ENCODE measurements at places on chromosomes 5 and 9.
A peak's percentile ranks its signal among the peaks of the same experiment; 100 is the strongest.

DNA sequence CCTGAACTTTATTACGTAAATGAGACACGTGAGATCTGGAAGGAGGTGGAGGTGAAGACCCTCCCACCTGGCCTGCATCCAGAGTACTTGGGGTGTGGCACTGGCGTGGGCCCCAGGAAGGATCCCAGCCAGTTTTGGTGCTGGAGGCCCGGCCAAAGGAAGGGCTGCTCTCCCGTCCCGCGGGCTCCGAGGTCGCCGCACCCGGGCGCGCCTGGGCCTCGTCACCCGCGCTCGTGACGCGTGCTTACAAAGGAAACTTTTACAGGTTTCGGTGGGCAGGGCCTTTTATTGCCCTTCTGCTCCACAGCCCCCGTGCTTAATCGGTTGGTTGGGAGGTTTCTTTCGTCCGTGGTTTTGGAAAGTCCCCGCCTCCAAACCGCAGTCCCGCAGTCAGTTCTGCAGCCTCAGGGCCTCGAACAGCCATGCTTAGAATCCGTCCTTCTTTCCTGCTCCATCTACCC is 29.2 kb downstream of the CDKN2A start:
- DNase-seq: no peak

GRCh38 chr9:122780026-122780425 is 8.7 kb upstream of the OR5C1 start:
- no peak for DNase-seq

DNA sequence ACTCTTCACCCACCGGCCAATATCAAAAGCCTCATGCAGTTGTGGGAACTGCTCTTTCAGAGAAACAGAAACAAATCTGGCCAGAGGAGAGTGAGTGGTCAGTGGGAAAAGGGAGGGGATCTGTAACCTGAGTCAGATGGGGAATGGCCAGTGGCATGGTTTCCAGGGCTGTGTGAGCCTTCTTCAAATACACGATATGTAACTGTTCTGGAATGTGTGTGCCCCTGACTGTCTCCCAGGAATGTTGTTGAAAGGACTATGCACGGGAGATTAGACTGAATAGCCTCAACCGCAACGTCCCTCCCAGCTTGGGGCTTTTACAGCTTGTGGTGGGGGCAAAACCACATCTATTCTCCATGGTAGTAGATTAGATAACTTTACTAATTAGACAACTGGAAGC is 60.8 kb downstream of the SH3TC2 start:
- no peak for DNase-seq

DNA sequence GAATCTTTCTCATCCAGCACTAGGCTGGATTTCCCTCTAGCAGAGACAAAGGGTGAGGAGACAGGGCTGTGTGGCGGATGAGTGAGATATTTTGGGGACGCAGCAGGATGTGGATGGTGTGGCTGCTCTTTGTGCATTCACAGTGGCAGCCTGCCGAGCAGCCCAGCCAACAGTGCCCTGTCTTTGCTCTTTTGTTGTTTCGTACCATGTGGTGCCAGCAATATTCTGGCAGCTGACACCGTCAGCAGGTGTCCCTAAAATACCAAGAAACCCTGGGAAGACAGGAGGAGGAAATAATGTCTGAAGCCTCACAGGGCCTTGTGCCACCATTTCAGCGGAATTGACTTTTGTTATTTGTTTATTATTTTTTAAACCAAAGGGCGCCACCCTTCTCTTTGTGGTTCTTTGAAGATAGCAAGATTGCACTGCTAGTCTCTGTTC is 141.4 kb downstream of the CCDC192 start:
- no peak for DNase-seq

- no peak for DNase-seq
Observed at GRCh38 chr9:22009506-22009867, 382 bp upstream of the CDKN2B start.

- DNase-seq: no peak
Observed at GRCh38 chr5:135018457-135018856, 15.6 kb downstream of the PITX1 start.

DNA sequence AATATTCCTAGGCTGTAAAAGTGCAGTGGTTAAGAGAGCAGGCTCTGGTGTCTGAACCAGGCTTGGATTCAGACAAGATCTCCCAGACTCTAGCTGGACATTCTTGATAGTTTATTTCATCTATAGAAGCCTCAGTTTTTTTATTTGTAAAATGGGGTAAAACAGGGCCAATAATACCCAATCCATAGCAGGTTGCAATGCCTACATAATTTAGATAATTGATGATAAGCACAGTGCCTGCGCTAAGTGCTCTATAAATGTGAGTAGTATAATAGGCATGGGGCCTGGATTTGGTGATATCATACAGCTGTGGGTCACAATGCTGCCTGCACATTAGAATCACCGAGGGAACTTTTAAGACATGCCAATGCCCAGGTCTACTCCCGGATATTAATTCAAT is 603.5 kb downstream of the ISL1 start:
- DNase-seq: no peak

DNA sequence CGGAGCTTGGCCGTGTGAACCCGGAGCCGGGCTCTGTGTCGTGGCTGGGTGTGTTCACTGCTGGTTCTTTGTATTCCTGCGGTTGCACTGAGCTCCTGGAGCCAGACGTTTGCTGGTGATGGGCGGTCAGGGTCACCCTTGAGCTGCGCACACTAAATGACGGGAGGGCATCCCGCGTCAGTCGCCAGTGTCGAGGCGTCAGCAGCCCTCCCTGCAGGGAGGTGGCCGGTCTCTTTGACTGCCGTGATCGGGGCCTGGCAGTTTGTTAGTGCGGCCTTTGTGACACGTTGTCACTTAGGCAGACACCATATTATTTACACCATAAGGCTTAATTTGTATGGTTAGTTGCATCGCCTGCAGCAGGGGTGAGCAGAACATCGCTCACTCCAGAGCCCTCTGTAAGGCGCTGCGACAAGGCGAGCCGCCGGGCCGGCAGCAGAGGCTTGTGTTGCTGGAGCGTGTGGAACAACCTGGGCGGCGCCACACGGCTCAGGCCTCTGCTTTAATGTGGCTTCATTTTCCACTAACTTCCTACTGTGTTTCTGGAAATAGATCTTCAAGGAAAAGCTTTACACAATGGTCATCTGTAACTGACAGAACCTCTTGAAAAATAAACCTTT is 8.3 kb downstream of the NDUFS6 start:
- DNase-seq: peak; percentile 11

DNA sequence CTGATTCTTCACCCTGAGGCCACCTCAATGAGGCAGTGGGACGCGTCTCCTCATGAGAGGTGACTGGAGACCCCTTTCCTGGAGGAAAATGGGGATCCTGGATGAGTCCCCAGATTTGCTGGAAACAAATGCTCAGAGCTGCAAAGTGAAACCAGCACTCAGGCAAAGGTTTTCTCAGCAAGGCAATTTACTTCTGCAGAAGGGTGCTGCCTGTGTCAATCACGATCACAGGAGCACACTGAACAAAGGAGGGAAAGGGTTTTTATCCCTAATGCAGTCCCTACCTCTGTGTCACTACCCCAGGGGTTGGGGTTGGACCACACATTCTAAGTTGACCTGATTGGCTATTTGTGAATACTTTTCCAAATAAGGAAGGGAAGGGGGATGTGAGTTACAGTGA is 69.9 kb upstream of the CDK20 start:
- no peak for DNase-seq

DNA sequence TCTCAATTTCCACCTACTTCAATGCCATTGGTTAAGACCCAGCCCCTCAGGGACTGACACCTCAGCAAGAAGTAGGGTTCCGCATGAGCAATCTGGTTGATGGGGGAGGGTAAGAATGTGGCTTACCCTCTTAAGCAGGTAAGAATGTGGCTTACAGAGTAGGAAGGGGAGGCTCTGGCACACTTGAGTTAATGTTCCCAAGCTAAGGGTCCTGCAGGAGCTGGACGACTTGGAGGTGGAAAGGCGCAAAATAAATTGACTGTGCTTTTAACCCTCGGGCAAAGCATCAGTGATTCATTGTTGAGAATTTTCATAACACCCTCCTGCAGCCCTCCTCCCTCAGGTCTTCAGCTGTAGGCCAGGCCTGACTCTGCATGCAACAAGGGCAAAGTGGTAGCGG is 24.9 kb upstream of the ADRA1B start:
- no peak for DNase-seq

GRCh38 chr5:139638090-139638735 is 9.9 kb upstream of the CXXC5 start:
- peak; percentile 62 for DNase-seq

DNA sequence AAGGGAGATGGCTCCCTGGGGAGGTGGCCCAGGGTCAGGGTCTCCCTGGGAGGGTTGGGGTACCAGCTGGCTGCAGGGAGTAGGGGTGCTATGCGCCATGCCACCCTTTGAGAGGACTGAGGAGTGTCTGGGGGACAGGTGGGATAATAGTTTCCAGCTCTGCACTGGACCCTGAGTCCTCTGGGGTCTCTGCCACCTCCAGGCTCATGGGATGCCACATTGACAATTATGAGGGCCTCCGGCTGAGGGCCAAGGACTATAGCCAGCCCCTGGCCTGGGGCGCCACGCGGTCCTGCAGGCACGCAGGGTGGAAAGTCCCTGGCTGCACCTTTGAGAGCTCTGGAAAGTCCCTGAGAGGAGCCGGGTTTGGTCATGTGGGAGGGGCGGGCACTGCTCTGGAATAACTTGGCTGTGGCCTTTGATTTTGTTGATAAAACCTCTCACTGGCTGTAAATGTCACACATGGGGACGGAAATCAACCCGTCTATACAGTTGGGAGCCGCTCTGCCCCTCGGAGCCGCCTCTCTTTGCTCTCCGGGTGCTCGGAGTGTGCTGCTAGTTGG is 16.0 kb downstream of the TRAF2 start:
- DNase-seq: no peak

- peak; percentile 23 for DNase-seq
Observed at GRCh38 chr5:35089334-35090314, 41.9 kb upstream of the AGXT2 start.

DNA sequence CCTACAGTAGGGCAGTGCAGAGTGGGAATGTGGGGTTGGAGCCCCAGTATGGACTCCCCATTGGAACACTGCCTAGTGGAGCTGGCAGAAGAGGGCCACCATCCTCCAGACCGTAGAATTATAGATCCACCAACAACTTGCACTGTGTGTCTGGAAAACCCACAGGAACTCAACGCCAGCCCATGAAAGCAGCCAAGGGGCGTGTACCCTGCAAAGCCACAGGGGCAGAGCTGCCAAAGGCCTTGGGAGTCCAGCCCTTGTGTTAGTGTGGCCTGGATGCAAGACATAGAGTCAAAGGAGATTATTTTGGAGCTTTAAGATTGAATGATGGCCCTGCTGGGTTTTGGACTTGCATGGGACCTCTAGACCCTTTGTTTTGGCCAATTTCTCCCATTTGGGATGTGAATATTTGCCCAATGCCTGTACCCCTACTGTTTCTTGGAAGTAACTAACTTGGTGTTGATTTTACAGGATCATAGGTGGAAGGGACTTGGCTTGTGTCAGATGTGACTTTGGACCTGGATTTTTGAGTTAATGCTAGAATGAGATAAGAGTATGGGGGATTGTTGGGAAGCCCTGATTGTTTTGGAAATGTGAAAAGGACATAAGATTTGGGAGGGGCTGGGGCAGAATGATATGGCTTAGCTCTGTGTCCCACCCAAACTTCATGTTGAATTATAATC is 266.8 kb downstream of the SEMA5A start:
- DNase-seq: no peak

DNA sequence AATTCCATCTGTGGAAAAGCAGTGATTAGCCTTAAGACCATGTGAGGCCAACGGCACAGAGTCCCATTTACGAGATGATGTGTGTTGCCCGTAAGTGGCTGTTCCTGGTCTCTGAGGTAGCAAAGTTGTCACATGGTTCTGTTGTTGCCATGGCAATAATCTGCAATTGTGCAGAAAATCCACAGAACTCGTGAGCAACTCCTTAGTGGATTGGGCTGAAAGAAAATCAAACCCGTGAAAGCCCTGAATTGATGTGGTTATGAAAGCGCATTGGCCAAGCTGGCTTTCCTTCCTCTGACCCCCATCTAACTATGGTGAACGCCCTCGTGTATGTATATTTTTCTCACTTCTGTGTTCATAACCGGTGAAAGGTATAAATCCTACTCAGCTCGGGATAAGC is 614.7 kb downstream of the EBF1 start:
- no peak for DNase-seq

GRCh38 chr9:76136986-76137385 is 246.5 kb downstream of the PCSK5 start:
- no peak for DNase-seq

- no peak for DNase-seq
Observed at GRCh38 chr5:145777445-145778063, 57.6 kb downstream of the PRELID2 start.

DNA sequence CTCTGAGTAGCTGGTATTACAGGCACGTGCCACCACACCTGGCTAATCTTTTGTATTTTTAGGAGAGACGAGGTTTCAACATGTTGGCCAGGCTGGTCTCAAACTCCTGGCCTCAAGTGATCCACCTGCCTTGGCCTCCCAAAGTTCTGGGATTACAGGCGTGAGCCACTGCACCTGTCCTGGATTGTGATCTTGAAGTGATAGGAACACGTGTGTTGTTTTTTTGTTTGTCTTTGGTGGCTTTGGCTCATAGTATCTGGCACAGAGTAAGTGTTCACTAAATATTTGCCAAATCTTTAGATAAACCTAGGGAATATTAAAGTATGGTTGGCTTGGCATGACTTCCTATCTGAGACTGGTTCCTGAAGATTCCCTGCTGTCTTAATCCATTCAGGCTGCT is 172.7 kb downstream of the ARHGAP26 start:
- no peak for DNase-seq

DNA sequence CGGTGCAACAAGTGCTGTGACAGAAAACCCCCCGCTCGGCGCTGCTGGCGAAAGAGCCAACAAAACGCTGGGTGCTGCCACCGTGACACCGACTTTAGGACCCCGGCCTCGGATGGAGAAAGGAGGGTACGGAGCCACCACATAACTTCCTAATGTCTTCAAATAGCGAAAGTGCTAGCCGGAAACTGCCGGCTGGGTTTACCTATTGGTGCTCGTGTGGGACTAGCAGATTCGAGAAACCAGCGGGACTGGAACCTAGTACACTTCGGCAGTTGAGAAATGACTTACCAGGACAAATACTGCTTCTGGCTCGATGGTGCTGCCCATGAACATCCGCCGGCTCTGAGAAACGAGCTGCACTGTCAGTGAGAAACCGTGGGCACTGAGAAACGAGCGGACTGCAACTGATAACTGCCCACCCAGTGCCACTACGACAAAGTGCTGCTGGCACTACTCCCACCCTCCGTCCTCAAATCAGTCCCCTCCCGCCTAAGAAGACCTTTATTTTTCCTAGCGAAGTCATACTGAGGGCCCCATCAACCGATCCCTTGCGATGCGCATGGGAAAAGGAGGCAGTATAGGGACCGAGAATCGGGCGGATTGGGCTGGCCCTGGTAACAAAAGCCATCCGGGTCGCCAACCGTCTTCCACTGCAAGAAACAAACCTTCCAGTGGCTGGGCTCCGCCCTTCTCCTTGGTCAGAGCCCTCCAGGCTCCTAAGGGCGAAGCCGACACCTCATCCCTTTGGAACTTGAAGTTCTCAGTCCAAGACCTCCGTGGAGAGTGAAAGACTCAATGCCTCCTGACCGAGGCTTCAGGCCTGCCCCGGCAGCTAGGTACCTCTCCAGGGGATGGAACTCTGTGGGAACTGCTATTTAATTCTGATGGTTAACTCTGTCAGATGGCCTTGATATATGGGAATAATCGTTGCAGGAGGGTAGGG is 27.0 kb upstream of the ANXA2R start:
- DNase-seq: peak; percentile 89

- no peak for DNase-seq
Observed at GRCh38 chr5:102758576-102758975, 3.5 kb downstream of the PAM start.

GRCh38 chr9:96061293-96061987 is 185.9 kb downstream of the ERCC6L2 start:
- peak; percentile 44 for DNase-seq

- DNase-seq: no peak
Observed at GRCh38 chr5:1405121-1405520, 40.1 kb downstream of the SLC6A3 start.

- DNase-seq: no peak
Observed at GRCh38 chr5:152650413-152650812, 245.3 kb upstream of the NMUR2 start.

Data from ovary (tissue), 10 donors.